Ureter (tissue), 1 donor: ENCODE measurements at places on chromosomes 1 and 21. TPM values are rescaled to one million over a fixed set of nuclear protein-coding genes. Genes with fewer than 3 reads are reported as not detected.

The REN gene
- 0.89 TPM for total RNA-seq

The TRAF3IP3 gene
- 6.2 TPM for total RNA-seq

The TRNP1 gene
- 46.6 TPM for total RNA-seq

The ITGB2 gene
- 35.7 TPM for total RNA-seq

The FAM151A gene
- not detected for total RNA-seq

The TAL1 gene
- total RNA-seq = 3.2 TPM

The HMCN1 gene
- total RNA-seq = 4.7 TPM

The CAPZB gene
- total RNA-seq = 284 TPM
